Stimulated activated CD4-positive, alpha-beta T cell treated with anti-CD3 and anti-CD28 coated beads, Interleukin-1b, Interleukin-23, amount 100 ng/mL, for 1 hour (primary cell): ENCODE measurements at places on chromosomes 7 and 10.

DNA sequence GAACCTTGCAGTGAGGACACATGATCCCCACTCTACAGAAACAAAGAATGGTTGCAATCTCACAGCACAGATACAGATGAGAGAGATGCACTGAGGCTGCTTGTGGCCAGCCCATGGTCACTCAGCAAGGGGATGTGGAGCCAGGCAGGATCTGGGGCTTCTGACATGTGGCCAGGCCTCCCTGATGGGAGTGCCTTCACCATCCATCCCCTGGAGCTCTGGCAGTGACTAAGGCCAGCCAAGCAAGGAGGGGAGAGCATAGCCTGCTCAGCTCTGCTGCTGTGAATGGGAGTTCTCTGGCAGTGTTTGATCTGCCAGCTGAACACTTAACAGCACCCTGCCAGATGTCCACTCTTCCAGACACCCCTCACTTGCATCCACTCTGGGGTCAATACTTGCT lies 19.8 kb downstream of the C10orf71 start:
- no peak for DNase-seq

GRCh38 chr7:101258243-101258731 lies 13.4 kb upstream of the FIS1 start:
- DNase-seq: no peak

DNA sequence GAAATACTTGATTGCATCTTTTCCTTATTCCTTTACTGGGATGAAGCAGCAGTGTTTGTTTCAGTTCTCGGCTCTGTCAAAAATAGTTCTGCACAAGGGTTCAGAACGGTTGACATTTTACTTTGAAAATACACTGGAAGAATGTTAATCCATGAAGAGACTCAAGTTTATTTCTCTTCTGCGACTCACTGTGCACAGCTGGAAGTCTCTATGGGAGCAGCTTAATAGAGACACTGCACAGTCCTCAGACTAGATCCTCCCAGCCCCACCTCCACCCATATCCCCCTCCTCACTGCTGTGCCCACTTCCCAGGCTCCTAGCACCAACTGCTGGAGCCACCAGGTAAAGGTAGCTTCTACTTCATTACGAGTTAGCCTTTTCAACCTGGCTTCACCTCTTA lies 517.8 kb downstream of the GRID1 start:
- no peak for DNase-seq

GRCh38 chr7:69245646-69246045 lies 352.6 kb upstream of the AUTS2 start:
- DNase-seq: no peak

DNA sequence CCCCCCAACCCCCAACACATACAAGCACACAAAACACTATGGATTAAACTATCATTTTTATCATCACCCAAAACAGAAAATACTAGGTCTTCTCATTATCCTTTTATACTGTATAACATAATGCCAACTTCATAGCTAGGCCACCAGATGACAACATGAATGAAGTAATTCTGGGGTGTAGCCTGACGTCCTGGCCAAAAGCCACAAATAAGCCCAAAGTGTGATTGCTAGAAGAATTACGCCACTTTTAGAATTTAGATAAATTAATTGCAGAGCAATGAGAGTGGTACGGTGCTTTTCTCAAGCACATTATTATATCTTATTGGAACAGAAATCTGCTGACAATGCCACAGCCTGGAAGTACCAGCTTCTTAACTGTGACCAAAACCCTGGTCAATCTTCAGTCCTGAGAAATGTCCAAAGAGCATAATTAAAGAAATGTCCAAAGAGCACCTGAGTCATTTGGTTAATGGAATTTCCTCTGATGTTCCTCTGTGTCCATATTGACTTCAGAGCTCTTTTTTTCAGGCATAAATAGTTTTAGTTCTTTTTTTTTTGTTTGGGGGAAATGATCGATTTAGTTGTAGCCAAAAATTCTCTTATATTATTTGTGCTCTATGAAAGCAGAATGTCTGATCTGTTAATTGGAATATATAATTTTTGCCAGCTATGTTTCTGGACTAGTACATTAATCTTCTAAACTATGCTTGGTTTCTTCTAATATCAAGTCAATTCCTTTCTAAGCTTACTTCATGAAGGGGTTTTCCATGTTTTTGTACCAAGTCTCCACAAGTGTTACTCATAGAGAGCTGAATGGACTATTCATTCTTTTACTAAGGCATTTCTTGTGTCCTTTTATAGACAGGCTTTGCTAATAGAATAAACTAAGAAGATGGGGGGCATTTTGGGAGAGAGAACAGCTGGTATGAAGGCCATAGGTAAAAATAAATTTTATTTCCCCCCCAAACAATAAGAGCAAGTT lies 233.4 kb upstream of the SLC26A5 start:
- no peak for DNase-seq

DNA sequence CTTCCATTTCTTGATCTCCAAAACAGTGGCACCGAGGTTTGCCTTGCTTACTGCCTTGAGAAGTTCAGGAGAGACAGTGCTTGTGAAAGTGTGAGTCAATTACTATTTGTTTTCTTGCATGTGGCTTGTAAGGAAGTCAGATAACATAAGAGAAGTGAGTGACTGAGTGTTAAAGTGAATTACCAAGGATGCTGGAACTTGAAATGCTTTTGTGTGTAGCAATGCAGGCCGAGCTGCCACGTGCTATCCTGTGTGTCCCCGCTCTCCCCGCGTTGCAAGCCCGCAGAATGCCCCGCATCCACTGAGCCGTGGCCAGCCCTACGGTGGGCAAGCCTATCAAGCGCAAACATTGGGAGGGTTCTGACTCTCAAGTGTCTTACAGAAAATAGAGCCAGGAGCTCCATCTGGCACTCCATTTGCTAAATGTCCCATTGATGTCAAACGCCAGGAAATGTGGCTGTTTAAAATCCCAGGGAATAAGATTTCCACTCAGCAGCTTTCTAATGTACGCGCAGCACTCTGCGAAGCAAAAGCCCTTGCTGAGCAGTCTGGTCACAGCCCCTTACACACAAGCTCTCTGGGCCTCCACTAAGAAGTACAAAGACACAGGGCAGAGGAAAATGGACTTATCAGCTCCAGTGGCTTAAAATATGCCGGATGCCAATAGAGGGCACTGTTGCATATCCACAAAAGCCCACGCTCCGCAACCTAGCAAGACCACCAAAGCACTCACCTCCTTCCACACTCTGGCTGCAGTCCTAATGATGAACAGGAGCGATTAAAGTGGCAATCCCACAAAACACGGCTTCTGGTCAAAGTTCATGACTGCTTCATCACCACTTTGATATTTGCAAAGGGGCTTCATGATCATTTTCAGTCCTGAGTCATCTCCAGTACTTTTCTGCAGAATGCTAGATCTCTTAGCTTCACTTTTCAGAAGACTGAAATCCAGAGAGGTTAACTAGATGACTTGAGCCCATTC lies 158.0 kb upstream of the ITGB1 start:
- DNase-seq: no peak

DNA sequence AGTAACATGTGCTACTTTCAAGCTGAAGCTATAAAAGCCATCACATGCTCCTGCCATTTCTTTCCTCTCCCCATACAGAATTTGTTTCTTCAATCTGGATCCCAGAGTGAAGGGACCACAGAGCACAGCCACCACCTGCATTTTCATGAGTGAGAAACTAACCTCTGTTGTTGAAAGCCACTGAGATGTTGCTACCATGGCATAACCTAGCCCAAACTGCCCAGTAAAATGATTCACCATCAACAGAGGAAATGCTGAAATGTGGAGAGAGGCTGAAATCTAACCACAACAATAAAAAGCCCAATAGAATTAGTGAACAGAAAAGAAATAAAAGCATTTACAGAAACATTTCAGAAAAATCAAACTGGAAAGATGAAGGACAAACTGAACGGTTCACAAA lies 125.2 kb downstream of the AMPH start:
- no peak for DNase-seq

GRCh38 chr7:73904219-73905137 lies 43.5 kb downstream of the TMEM270 start:
- DNase-seq: no peak

DNA sequence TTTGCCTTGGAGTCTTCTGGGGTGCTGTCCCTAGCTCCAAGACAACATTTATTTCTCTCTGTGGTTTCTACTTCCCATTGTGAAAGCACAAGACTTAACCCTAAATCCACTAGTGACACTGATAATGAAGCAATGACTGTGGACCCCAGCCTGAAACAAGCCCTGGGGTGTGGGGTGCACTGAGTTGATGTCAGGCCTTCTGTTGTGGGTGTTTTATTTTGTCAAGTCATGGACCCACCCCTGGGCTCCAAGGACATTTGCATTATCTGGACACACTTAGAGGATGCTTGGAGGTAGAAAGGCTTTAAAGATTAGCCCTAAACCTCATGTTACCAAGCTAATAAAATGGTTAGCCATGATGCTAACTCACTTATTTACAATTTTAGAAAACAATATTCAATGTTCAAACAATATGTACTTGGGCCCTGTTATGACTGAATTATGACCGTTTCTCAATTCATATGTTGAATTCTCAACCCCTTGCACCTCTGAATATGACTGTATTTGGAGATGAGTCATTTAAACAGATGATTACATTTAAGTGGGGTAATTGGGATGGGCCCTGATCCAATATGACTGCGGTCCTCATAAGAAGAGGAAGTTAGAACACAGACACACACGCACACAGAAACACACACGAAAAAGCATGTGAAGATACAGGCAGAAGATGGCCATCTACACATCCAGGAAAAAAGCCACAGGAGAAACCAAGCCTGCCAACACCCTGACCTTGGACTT lies 137.2 kb upstream of the IGFBP3 start:
- DNase-seq: no peak

- no peak for DNase-seq
Measured at GRCh38 chr10:73086816-73087215, 9.8 kb downstream of the P4HA1 start.

- DNase-seq: no peak
Measured at GRCh38 chr7:4808565-4808964, 33.1 kb downstream of the AP5Z1 start.

DNA sequence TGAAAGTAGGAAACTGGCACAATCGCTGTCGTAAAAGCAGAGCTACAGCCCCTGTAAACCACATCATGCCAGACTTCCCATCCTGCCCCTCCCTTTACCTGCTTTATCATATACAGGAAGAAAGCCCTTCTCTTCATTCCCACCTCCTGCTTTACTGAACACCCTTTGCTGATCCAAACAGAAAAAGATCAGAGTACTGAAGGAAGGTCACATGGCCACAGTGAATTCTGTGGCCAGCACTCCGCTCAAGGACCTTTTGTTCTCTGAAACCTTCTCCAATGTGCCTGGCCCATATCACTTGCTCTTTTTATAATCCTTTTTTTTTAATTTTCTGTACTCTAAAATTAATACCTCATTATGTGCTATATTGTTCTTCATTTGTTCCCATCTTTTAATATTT lies 108.8 kb upstream of the LRGUK start:
- no peak for DNase-seq

DNA sequence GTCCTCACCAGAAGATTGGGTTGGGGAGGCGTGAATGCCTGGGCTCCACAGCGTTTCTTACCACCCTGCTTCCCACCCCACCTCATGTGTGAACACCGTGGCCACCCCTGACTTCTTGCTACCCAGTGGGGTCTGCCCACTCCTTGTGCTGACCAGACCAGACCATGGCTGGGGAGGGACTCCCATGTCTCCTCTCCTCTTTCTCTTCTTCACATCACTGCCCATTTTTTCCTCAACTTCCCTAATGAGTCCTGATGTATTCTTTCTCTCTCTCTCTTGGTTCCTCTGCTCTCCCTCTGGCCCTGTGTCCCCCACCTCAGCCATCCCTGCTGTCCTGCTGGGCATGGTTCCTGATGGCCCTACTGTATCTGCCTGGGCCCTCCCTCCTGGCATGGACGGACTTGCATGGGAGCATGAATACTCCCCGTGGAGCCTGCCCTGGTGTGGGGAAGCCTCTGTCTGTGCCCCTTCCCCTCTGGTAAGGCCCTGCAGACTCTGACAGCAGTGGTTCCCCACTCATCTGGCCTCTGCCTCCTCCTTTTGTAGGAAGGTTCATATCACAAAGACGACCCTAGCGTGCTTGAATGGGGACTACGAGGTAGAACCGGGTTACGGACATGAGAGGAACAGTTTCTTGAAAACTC lies 85.5 kb downstream of the ADCY1 start:
- no peak for DNase-seq

DNA sequence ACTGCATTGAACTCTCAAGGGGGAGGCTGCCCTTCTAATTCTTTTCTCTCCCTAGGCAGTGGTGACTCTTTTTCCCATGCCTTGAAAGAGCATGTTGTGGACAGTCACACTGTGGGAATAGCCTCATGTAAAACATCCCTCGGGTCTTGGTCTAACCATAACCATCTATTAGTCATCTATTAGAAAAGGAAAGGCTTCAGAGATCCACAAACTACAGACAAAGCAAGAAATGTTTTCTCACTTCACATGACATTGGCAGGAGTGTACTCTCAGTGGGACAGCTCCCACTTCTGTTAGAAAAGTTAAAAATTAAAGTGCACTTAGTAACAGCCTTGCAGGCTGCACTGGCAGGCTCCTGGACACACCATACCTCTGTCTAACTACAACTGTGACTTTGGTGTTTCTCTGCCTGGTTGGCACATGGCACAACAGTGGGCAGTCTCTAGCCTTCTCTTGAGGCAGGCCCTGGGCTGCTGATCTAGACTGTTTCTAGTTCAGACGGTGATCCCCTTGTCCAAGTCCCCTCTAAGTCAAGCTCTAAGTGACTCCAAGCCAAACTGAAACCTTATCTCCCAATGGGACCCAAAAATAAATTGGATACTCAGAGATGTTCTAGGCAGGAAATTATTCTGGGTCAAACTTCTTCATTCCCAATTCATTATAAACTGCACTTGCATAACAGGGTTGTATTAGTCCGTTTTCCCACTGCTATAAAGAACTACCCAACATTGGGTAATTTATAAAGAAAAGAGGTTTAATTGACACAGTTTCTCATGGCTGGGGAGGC lies 57.9 kb upstream of the ITGB1 start:
- no peak for DNase-seq

DNA sequence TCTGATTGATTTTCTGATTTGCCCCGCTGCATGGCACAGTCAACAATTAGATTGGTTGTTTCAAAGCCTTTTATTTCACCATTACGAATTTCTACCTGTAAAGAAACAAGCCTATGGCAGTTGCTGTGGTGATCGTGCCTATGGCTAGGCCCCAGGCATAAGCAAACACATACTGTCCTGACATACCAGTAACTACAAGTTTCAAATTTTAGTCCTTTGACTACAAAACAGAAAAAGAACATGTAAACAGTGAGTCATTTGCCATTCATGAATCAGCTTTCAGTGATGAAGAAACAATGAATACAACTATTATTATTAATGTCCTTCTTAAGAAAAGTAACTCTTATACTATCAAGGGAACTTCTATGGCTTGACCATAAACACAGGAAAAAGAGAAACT lies 168.0 kb upstream of the LRRN3 start:
- no peak for DNase-seq

GRCh38 chr10:36362257-36362656 lies 720.2 kb upstream of the FZD8 start:
- DNase-seq: no peak

GRCh38 chr10:25604591-25604990 lies 329.4 kb upstream of the MYO3A start:
- no peak for DNase-seq
